A375 (cell line): ENCODE measurements at places on chromosomes 13 and 19. TPM values are rescaled to one million over a fixed set of nuclear protein-coding genes. Genes with fewer than 3 reads are reported as not detected.

MED16 gene
- total RNA-seq = 20.4 and 25.1 TPM in 2 replicates

KASH5 gene
- 0.79 and 1.0 TPM in 2 replicates for total RNA-seq

ADAT3 gene
- total RNA-seq = 2.6 and 3.1 TPM in 2 replicates

ZNF66 gene
- 1.4 and 2.4 TPM in 2 replicates for total RNA-seq

PRPF31 gene
- 79.6 and 95.4 TPM in 2 replicates for total RNA-seq

RUBCNL gene
- total RNA-seq = 0.34 and 0.64 TPM in 2 replicates
